ENCODE measurements at places on chromosomes 2 and 18.

GRCh38 chr2:96823198-96823597 is 7.1 kb downstream of the CNNM3 start:
- DNase-seq, result no peak

GRCh38 chr18:63843008-63843407 is 44.5 kb upstream of the SERPINB2 start:
- no peak for DNase-seq

- no peak for DNase-seq
These were observed 116.0 kb downstream of the MAP3K20 start for GRCh38 chr2:173191601-173192000.

- DNase-seq, result no peak
These were observed 12.2 kb downstream of the TMEM177 start for GRCh38 chr2:119691189-119691588.

GRCh38 chr2:120917886-120918285 is 182.2 kb downstream of the GLI2 start:
- no peak for DNase-seq

DNA sequence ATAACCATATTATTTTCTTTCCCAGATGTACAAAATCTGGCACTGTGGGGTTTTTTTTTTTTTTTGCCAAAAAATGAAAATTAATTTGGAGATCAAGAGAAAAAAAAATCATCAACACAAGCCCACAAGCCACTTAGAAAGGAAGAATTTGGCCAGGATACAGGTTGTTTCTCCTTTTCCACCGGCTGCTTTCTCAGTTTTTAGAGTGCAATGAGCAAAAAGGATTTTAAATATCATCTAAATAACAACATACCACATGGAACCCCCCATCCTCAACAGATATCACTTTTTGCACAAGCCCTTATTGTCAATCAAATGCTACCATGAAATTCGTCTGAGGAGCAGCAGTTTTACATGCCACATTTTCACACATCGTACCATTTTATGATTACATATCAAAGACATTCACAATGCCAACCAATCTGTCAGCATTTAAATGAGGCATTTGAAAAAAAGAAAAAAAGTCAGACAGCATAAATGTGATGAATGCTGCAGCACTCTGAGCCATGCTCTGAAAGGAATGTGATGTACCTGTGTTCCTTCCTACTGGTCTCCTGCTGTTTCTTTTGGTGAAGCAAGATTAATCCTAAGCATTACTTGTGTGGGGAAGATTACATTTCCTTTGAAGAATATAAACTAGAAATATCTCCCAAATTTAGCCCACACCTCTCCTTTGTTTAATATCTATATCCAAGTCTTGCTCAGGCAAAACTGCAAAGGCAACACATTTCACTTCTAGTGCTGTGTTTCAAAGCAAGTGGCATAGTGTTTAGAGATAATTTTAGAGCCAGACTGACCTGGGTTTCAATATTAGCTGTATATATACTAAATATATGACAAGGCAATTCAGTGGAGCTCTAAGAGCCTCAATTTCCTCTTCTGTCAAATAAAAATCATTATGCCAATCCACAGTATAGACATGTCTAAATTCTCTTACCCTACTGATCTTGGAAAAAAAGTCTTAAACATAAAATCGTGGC is 391.3 kb downstream of the CMPK2 start:
- DNase-seq, result no peak

GRCh38 chr2:177466337-177467195 is 74.0 kb downstream of the AGPS start:
- no peak for DNase-seq

- DNase-seq, result no peak
These were observed 6.8 kb downstream of the MGAT5 start for GRCh38 chr2:134260713-134261112.

DNA sequence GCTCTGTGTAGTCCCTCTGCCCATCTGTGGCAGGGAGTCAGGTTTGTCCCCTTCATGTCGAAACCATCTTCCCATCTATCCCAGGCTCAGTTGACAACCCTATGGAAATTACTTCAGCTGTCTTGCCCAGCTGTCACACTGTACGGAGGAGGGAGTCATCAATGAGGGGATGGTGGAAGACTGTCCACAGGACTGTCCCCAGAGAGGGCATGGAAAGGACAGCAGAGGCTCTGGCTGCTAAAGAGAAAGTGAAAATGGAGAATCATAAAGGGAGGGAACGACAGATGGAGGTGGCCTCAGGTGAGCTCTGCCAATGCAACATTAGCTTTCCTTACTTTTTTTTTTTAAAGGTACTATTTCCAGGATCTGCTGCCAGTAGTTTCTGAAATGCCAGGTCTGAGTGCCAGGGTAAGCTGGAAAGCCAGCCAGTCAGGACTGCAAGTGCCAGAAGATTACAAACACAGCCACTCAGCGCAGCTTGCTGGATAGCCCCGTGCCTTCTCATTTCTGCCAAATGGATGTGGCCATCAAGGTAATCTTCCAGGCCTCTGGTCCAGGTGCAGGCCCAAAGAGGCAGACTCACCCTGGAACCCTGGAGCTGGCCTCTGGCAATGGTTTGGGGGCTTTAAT is 192.8 kb downstream of the AGPS start:
- DNase-seq, result no peak

- DNase-seq, result no peak
These were observed 20.0 kb downstream of the AQP12B start for GRCh38 chr2:240662681-240663080.

DNA sequence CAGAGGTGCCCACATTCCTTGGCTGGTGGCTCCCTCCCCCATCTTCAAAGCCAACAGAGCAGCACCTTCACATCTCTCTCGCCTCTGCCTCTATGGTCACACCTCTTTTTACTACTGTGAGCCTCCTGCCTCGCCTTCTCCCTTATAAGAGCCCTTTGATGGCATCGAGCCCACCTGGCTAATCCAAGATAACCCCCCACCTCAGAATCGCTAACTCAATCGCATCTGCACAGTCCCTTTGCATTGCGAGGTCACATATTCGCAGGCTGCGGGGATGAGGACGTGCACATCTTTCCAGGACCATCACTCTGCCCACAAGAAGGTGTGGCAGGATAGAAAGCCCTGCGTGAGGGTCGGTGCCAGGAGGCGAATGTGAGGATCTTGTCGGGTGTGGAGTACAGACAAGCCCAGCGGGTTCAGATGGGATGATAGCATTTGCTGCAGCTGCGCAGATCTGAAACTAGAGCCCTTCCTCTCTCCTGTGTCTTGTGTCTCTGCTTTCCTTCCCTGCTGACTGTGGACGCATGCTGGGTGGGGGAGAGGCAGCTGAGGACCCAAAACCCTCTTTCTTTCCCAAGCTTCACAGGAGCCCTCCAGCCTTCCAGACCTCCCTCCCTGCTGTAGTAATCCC is 148.3 kb upstream of the HDAC4 start:
- DNase-seq, result no peak

GRCh38 chr2:215536510-215536909 is 100.6 kb upstream of the FN1 start:
- DNase-seq, result no peak

- no peak for DNase-seq
These were observed 66.5 kb downstream of the SETBP1 start for GRCh38 chr18:44747157-44747556.

DNA sequence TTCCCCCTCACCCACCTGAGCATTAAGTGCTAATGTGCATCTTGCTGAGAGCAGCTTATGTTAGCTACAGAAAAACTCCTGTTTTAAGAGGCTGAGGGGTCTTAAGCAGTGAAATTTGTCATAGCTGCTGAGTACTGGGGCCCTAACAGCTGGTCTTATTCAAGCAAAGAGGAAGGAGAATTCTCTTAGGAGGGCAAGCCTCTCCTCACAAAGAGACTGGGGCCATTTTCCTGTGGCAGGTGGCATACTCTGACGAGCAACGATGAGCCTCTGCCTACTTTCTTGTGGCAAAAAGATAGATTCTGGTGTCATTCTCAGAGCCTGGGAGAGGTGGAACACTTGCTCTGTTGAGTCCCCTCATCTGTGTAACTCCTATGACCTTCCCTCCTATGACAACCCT is 53.2 kb downstream of the SPRED2 start:
- no peak for DNase-seq

- no peak for DNase-seq
These were observed 194.0 kb downstream of the CAMKMT start for GRCh38 chr2:44555700-44556099.

DNA sequence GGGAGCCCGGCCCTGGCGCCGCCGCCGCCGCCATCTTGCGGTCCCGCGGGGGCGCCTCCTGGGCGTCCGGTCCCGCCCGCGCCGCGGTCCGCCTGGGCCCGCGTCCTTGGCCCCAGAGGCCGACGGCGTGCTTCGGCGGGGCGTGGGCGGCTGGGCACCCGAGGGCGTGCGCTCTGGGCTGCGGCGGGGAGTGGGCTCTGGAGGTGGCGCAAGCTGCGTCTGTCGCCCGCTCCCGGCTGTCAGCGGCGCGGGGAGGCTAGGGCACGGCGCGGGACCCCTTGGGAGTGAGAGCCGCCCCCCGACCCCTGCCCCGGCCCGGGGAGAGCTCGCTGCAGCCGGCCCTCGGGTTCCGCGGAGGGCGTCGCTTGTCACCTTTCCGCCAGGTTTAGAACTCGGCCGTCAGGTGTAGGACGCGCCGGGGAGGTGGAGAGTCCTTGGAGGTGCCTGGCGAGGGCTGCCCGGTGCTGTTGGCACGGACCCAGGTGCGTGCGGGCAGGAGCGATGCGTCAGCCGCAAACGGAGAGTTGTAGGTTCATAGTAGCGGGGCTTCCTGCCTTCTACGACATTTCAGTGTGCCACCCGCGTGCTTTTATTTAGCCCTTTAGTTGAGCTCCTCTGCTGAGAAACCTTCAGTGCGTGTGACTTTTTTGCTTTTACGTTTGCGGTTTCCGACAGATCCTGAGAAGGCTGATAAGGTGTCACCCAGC is 921 bp downstream of the VAPA start:
- no peak for DNase-seq

GRCh38 chr2:121638333-121638732 is 10.9 kb downstream of the CLASP1 start:
- no peak for DNase-seq

- DNase-seq, result no peak
These were observed 2.3 kb upstream of the NPPC start for GRCh38 chr2:231928481-231928880.

DNA sequence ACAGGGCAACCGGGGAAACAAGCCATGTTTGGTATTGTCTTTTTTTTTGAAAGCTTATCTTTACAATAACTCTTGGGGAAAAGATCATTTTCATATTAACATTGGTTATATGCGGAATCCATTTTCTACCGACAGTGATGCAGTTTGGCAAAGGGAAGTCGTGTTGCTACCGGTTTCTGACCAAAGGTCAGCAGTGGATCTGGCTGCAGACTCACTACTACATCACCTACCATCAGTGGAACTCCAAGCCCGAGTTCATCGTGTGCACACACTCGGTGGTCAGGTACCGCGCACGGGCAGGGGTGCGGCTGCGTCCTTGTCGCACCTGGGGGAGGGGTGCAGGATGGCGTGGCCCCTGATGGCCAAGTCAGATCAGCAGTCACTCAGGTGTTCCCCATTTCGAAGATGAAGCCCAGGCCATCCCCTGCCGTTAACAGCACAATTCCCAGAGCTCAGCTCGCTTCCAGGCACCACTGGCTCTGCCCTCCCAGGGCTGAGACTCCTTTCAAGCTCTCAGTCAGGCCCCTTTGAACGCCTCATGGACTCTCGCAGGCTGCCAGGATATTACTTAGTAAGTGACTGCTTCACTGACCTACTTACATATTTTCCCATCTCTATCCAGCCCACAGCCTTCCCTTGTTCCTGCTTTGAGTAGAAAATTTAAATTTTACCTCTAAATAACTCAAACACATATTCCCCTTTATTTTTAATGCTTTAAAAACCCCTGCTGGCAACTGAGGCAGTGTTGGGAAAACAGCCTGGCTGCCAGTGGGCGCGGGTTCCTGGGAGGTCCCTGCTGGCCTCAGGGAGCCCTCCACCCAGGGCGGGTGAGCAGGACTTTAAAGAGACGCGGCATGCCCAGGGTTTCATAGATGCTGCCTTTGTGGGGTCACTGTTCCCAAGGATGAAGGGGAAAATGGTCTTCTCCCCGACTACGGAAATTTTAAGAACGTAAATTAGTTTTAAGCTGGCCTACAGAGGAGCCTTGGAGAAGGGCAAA is 33.6 kb upstream of the RPL31 start:
- no peak for DNase-seq

DNA sequence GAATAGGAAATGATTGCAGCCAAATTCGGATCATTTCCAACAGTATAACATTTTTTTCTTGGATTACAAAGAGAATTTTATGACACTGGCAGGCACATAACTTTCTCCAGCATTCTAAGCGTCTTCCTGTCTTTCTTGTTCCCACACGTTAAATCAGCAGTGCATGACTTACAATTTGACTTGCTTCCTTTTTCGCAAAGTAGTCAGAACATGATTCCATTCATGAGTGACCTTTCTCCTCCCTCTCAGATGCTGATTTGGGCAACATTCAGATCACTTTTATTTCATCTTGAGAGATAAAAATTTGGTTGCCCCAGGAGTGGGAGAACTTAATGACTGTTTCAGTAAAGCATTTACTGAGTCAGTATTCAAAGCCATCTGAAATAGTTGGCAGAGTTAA is 858.7 kb upstream of the ACVR2A start:
- no peak for DNase-seq

DNA sequence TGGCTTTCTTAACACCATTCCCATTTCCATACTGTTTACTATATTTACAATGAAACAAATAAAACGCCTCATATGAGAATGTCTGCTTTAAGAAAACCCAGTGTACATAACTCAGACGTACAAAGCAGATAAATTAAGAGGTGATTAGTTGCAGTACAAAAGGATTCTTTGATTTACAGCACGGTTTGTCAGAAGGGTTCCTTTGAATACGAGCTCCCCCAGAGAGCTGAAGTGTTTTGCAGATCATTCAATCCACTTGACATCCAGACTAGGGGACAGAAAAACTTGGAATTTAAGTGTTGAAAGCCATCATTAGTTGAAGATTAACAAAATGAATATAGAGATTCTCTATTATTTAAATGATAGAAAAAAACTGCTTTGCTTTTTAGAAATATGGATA is 72.5 kb downstream of the RAPGEF4 start:
- no peak for DNase-seq

- no peak for DNase-seq
These were observed 206.5 kb downstream of the SETBP1 start for GRCh38 chr18:44887227-44887631.

GRCh38 chr2:28277466-28277865 is 115.2 kb upstream of the FOSL2 start:
- no peak for DNase-seq

DNA sequence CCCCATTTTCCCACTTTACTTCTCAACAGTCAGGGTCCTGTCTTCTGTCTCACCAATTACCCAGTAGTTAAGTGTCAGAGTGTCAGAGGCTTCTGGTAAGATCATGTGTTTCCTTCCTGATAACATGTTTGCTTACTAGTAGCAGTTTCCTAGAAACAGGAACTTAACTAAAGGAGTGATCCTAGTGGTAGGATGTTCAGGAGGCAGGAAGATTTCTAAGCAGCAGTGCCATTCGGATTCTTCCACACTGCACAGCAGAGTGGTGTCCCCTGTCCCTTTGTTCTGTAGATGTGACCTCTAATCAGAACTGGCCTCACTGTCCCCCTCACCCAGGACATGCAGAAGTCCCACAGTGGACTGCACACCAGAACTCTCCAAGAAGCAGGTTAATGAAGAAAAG is 221.8 kb upstream of the OSR1 start:
- DNase-seq, result no peak

Measured in hypothalamus (tissue), 51 donors.